ENCODE measurements at places on chromosomes 11 and 22.
A peak's percentile ranks its signal among the peaks of the same experiment; 100 is the strongest.

DNA sequence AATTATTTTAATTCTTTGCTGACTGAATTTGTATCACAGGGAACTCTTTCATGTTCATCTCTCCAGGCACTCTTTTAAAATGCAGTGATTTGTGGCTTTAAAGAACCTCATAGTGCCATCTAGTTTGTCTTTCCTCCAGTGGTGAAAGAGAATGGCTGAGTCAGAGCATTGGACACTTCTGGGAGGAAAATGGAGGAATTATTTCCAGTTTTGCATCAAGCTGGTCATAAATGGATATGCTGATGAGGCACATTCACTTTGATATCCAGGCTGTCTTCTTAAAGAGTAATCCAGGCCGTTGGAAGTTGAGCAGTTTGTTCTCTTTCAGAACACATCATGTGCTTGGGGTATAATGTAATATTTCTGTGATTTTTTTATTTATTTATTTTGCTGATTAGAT, 273.7 kb downstream of the DDX10 start:
- no peak for DNase-seq

- DNase-seq, result no peak
Observed at GRCh38 chr11:55942785-55943392, 6.7 kb upstream of the OR5I1 start.

DNA sequence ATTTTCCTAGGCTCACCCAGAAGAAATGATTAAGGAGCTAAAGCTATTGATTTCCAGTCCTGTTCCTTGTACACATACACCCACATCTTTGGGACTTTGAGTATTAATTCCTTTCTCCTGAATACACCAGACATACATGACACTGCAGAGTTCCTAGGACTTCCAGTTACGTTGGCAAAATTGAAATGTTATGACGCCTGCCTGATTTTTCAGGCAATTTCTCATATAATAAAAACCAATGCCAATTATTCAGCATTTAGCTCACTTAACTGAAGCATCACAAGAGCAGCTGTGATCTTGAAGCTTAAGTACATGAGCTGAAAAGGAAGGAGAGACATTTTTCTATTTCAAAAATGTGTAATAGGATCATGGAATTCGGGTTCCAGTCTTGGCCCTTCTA, 4.5 kb downstream of the CLMP start:
- no peak for DNase-seq

DNA sequence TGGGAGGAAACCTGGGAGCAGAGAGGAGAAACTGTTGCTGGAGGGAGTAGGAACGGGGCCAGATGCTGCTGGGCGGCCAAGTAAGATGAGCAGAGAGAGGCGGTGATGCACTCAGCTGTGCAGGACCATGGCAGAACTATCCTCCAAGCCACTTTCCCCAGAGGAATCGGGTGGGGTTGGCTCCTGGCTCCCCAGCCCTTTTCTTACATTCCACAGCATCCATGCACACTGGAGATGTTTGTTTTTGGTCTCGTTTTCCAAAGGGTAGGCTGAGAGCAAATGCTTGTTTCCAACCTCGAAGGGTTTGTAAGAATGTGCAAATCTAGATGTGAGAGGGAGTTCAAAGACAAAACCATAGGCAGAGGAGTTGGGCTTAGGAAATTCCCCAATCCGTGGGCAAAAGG, 73.2 kb downstream of the DBX1 start:
- no peak for DNase-seq

DNA sequence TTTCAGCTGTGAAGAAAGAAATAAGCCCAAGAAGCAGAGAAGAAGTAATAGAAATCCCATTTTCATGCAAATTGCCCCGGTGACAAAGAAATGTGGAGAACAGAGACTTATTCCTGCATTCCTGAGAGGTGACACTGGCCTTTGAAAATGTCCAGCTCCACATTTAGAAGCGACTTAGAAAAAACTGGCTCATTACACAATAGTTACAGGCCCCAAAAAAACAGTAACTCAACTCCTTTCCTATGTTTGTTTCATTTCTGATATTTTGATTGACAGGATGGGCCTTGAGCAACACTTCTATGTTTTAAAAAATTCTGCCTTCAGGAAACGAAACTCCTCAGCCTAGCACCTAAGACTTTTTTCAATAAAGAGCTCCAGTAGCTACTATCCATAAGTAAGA, 726.9 kb upstream of the TENM4 start:
- no peak for DNase-seq

DNA sequence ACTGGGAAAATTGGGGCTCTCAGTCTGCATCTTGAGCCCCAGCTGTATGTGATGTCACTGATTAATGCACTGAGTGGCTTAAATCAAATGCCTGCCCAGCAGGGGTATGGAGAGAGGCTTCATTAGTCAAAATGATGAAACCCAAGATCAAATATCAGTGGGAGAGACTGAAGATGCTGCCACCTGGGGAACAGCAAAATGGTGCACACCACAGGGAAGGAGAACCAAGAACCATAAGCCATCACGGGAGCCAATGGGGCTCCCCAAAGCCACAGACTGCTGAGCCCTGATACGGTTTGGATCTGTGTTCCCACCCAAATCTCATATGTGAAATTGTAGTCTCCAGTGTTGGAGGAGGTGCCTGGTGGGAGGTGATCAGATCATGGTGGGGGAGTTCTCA, 85.6 kb downstream of the CTTN start:
- no peak for DNase-seq

DNA sequence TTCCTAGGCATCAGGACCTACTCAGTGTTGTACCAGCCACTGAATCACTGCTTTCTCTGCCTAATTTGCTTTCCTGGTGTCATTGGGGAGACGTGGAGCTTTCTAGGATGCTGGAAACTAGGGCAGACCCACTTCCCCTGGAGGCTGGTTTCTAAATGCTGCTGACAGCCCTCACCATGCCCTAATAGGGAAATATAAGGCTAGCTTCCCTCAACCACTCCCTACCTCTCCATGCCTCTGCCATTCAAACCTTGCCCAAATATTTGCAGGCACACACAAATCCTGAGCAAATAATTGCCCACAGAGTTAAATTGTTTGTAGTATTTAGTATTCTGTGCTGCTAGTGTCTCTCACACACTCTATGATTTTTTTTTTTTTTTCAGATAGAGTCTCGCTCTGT, 310.2 kb downstream of the DDX10 start:
- no peak for DNase-seq

DNA sequence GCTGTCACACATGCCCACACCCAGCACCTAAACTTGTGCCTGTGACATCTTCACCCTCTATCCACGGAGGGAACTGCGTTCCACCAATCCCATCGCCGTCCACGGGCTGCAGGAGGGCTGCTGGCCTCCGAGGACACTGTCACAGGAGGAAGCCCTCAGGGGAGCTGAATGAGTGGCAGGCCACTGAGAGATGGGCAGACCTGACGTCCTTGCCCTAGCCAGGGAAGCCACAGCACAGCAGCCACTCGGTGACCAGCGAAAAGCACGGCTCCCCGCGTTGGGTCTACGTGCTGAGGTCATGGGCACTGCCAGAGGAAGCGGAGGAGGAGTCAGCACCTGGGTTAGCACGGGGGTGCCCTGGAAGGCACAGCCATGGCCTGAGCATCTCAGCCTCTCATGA, 50.5 kb downstream of the IGSF9B start:
- no peak for DNase-seq

- peak; percentile 5 for DNase-seq
Observed at GRCh38 chr22:42188808-42189447, 58.3 kb upstream of the CYP2D6 start.

GRCh38 chr22:31681349-31682345, 19.6 kb upstream of the PISD start:
- DNase-seq, result no peak

- peak; percentile 62 for DNase-seq
Observed at GRCh38 chr22:20606041-20606783, 98.8 kb downstream of the MED15 start.

- no peak for DNase-seq
Observed at GRCh38 chr22:43315687-43316217, 27.4 kb downstream of the SCUBE1 start.

- DNase-seq, result no peak
Observed at GRCh38 chr11:119676461-119677020, 52.5 kb downstream of the NECTIN1 start.

DNA sequence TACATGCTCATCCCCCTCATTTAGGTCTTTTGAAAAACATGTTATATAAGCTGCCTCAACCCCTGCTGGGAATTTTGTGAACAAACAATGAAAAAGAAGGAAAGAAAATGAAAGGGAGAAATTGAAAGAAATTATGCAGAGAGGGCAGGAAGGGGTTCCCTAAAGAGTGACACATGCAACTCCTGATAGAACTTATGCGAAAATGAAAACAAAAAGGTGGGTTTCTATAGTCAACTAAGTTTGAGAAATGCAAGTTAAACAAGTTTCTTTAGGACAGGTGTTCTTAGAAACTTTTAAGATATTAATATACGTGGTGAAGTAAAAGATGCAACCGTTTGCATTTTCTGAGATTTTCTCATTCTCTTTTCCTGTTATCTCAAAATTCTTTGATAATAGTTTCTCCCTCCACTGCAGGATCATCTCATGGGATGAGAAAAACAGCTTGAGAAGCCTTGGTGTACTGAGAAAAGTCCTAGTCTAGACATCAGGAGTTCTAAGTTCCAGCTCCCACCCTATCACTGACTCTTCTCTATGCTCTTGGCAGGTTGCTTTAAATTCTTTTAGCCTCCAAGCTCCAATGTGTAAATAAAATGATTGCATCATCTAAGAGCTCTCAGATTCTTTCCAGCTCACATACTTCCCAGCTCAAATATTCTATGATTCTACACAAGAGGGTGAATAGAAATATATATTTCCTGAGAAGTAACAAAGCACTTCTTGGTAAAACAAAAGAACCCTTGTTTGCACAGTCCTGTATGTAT, 109.2 kb downstream of the FAM76B start:
- no peak for DNase-seq

- DNase-seq, result no peak
Observed at GRCh38 chr11:134701564-134702165, 289.6 kb upstream of the B3GAT1 start.

DNA sequence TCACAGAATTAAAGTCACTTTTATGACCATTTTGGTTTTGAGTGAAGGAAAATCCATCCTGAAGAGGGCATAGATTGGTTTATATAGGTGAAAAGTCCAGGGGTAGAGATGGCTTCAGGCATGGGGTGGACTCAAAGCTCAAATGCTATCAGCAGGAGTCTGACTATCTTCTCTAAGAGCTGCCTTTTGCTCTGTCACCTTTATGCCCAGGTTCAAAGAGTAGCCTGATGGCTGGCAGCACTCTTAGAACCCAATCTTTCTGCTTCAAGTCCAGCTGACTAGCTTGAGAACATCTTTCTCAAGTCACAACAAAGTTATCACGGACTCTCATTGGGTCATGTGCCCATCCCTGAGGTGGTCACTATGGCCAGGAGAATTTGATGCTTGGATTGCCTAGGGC, 27.2 kb upstream of the SWAP70 start:
- DNase-seq, result no peak

GRCh38 chr11:93143186-93143585, 54.6 kb downstream of the SLC36A4 start:
- no peak for DNase-seq

DNA sequence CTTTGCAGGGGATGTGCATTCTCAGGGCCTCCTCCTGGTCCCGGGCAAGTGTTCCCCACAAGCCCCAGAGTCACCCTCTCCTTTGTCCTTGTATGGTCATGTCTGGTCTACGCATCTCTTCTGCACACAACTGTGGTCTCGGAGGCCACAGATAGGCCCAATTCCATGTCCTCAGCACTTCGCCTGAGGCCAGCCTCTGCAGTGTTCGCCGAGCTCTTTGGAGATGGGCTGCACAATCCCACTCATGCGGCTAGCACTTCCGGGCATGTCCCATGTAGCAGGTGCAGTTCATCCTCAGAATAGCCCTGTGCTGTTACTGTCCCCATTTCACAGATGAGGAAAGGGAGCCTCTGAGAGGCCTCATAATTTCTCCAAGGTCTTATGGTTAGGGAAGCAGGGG, 7.6 kb downstream of the PARVG start:
- DNase-seq, result no peak

DNA sequence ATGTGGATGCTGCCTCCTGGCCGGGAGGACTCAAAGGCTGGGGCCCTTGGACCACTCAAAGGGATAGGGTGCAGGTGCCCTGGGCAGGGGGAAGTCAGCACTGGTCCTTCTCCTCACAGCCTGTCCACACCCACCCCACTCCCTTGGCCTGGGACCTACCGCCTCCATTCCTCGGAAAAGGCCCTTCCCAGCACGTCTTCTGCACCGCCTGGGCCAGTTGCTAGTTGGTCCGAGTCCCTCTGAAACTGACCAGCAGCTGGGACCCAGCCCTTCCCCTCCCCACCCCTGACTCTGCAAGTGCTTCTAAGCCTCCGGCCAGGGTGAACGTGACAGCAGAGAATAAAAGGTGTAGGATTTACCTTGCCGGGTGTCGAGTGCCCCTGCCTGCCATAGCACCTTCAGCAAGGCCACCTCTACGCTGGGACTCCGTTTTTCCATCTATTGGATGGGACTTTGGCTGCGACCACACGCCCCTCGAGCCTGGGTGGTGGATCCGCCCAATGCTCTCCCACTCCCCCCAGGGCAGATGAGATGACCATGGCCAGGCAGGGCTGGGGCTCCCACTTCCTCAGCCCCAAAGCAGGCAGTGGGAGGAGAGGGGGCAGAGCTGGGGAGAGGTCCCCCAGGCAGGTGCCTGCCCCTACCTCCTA, 37.3 kb downstream of the OSBPL5 start:
- DNase-seq, result no peak

DNA sequence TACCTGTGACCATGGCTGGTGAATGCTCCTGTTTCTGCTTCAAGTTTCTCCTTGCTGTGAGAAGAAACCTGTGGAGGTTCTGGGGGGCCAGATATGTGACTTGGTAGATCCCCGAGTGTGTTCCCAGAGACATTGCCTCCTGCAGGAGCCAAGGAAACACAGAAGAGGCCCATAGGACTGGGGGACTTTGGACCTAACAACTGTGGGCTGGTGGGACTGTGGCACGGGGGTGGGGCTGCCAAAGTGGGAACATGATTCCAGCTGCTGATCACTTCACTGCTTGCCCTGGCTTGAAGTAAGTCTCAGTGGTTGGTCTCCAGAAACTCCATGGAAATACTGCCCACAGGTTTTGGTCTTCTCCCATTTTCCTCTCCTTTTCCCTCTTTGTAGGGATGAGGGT, 4.1 kb upstream of the NR1H3 start:
- no peak for DNase-seq

DNA sequence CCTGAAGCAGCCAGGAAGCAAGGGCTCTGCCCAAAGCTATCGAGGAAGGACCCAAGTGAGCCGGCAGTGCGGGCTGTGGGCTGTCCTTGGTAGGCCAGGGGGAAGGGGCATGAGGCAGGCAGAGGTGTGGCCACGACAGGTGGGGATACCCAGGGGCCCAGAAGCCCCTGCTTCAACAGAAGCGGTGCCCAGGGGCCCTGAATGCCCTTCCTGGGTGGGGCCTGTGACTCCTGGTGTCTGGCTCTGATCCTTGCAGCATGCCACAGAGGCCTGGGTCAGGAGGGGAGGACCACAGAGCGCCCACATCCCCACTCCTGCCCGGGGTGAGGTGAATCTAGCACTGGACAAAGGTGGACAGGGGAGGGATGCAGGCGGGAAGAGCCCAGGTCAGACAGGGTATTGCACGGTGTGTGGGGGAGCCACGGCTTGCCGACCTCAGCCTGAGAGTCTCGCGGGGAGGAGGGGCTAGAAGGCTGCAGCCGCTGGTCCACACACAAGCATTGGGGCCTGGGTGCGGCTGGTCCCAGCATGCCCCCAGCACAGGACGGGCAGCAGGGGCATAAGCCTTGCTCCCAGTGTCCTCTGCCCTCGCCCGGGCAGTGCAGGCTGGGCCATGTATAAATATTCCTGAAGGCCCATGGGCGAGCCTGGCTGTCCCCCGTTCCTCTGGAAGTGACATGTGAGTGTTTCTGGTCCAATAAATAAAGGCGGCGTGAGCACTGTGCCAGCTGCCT, 19.0 kb downstream of the MAFF start:
- DNase-seq, result no peak

Data from keratinocyte (primary cell).